Right atrium auricular region (tissue), 2 donors: ENCODE measurements at places on chromosomes 3 and 15. TPM values are rescaled to one million over a fixed set of nuclear protein-coding genes. Genes with fewer than 3 reads are reported as not detected.

SAMD7 gene
- not detected for total RNA-seq

- no peaks in the 10 kb centered on the region for H3K27me3 ChIP-seq
- H3K27ac ChIP-seq = no peak overlapping the region
- H3K36me3 ChIP-seq = no peaks in the 10 kb centered on the region
- H3K4me1 ChIP-seq = no peaks in the 10 kb centered on the region
- no peak overlapping the region for H3K4me3 ChIP-seq
- no peak for DNase-seq
Observed at GRCh38 chr15:57761562-57761961, 55.0 kb downstream of the POLR2M start.

- DNase-seq = no peak
- no peaks in the 10 kb centered on the region for H3K27me3 ChIP-seq
- no peak overlapping the region for H3K4me3 ChIP-seq
Observed at GRCh38 chr15:100020614-100021013, 287.4 kb upstream of the LYSMD4 start.

RTP1 gene
- total RNA-seq = not detected

CAPN3 gene
- 8.6 TPM for total RNA-seq

DNA sequence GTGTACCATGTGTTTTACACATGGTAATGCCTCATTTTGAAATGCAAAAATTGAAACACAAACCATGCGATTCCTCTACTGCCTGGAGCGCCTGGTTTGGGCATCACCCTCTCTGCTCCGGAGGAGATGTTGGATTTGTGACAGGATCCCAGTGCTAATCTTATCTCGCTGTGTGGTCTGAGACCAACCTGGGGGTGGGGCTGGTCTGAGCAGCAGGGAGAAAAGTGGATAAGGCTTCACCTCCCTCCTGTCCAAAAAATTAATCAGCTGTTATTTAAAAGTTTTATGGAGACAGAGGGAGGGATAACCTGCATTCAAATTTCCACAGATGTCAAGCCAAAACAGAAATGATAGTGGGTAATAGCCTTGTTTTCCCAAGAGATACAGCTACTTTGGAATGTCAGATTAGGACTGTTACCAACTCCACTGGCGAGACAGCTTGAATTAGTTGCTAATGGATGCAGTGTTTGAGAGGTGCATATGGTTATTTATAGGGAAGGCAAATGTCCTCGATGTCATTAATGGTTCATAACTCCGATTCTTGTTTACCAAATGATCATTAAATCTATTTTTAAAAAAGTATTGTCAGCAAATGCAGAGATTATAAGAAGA is 54.0 kb upstream of the SKOR1 start:
- H3K4me1 ChIP-seq = no peaks in the 10 kb centered on the region
- DNase-seq = no peak
- H3K4me3 ChIP-seq = no peak overlapping the region
- H3K27me3 ChIP-seq = no peaks in the 10 kb centered on the region

DNA sequence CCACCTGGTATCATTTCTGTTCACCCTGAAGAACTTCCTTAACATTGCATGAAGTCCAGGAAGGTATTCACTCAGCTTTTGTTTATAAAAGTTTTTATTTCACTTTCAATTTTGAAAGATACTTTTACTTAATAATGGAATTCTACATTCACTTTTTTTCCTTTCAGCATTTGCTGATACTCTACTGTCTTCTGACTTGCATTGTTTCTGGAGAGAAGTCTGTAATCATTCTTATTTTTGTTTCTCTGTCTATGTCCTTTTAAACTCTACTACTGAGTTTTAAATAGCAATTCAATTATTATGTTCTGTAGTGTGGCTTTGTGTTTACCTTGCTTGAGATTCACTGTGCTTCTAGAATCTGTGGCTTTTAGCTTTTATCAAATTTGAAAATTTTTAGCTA is 42.4 kb downstream of the MYL3 start:
- no peak for DNase-seq
- H3K27me3 ChIP-seq = no peaks in the 10 kb centered on the region
- H3K4me3 ChIP-seq = no peak overlapping the region
- no peak overlapping the region for H3K27ac ChIP-seq
- H3K36me3 ChIP-seq = no peaks in the 10 kb centered on the region
- H3K4me1 ChIP-seq = no peaks in the 10 kb centered on the region

- H3K4me3 ChIP-seq = no peak overlapping the region
- no peaks in the 10 kb centered on the region for H3K27me3 ChIP-seq
- no peak for DNase-seq
- no peaks in the 10 kb centered on the region for H3K4me1 ChIP-seq
- H3K36me3 ChIP-seq = no peaks in the 10 kb centered on the region
Observed at GRCh38 chr15:45544266-45545023, 21.9 kb upstream of the SLC30A4 start.

- no peak overlapping the region for H3K27ac ChIP-seq
- no peaks in the 10 kb centered on the region for H3K4me1 ChIP-seq
- no peak for DNase-seq
Observed at GRCh38 chr3:14322001-14322400, 80.4 kb upstream of the SLC6A6 start.
